ENCODE measurements at places on chromosomes 3 and 15.
A peak's percentile ranks its signal among the peaks of the same experiment; 100 is the strongest.

DNA sequence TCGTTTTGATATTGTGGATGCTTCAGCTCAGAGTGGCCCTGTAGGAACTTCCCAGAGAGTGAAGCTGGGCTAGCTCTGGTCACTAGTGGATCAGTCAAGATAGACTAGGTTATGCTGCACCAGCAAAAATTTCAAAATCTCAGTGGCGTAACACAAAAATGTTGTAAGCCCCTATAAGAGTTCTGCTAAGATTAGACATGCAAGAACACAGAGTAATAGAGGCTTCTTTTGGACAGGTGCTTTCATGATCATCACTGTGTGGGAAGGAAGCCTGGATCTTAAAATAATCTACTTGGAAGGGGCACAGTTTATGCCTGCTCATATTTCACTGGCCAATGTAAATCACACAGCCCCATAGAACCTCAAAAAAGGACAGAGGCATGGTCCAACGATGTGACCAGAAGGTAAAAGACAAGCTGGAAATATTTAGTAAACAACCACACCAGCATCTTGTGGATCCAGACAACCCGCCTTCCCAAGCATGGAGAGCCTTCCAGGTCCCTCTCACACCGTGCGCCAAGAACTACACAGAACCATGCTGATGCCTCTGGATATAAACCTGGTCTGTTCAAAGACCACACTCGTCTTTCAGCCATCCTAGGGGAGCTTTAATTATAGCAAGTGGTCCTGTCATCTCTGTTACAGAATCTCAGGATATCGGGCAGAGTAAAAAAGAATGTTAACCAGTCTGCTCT lies 554.3 kb downstream of the EPHB1 start:
- no peak for DNase-seq

- no peak for DNase-seq
Measured at GRCh38 chr15:79872358-79873017, 24.3 kb downstream of the MTHFS start.

DNA sequence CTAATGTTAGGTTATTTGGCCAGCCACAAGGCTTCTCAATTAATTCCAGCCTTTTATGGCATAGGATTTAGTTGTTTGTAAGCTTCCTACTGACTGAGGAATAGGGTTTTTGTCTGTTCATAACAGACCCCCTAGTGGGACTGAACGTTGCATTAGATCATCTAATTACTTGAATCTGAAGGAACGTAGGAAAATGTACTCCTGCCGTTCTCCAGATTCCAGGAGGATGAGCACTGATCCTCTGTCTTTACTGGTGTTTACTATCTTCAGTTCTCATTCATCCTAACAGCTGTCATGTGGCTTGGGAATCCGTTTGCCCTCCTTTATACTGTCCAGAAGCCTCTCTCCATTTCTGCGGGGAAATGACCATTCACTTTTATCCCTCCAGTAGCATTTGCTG lies 52.7 kb downstream of the RAD54L2 start:
- no peak for DNase-seq

- no peak for DNase-seq
Measured at GRCh38 chr3:160801386-160802118, 45.5 kb downstream of the PPM1L start.

GRCh38 chr15:73321496-73322450 lies 47.0 kb downstream of the HCN4 start:
- peak; percentile 59 for DNase-seq

DNA sequence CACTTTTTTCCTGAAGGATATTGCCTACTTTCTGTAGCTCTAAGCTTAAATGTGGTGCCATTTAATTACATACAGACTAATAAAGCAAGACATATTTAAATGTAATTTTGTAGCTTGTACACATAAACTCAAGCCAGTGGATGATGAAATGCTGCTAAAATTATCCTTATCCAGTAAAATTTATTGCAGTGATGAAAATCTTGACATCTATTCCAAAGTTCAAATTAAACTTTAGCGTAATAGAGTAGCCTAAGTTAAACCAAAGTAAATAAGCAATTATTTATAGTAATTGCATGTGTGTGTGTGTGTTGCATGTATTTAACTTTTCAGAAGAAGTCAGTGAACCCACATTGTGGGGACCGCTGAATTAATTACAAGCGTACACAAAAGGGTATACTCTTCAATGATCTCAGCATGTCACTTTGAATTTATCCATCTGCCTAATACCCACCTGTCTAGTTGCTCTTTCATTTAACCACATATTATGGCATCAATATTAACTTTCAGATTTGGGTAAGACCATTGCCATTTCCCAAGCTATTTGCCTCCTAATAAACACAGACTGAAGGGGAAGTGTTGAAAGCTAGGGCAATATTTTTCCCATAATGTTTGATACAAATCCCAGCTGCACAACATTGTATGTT lies 85.0 kb downstream of the MECOM start:
- DNase-seq = no peak

GRCh38 chr3:157159037-157159761 lies 748 bp downstream of the CCNL1 start:
- DNase-seq = no peak

DNA sequence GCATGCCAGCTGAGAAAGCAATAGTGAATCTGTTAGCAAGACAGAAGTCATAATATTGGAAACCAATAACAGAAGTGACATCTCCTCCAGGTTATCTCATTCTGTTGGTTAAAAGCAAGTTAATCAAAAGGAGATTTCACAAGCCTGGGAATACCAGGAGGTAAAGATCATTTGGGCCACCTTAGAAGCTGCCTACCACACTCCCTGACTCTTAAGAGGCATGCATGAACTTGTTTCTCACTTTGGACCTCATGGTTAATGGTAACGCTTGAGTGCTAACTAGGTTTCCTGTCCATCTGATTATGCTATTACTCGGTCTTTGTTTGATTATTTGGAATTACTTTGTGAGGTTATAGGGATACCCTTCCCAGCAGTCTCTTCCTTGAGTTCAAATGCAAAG lies 650.8 kb upstream of the SGO1 start:
- no peak for DNase-seq

DNA sequence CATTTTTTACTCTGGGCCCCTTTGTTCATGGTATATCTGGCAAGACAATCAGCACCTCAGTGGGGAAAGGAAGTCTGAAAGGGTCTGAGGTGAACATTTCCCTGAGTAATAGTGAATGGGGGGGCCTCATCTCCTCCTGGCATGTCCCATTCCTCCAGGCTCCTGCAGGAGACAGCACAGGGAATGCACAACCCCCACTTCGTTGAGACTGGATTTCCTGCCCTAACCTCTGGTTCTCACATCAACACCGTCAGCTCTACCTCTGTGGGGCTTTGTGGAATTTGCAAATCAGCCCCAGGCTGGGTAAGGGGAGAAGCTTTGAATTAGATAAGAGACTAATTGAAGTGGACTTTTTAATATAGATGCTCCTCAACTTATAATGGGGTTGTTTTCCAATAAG lies 168.3 kb upstream of the TRIM42 start:
- DNase-seq = no peak

DNA sequence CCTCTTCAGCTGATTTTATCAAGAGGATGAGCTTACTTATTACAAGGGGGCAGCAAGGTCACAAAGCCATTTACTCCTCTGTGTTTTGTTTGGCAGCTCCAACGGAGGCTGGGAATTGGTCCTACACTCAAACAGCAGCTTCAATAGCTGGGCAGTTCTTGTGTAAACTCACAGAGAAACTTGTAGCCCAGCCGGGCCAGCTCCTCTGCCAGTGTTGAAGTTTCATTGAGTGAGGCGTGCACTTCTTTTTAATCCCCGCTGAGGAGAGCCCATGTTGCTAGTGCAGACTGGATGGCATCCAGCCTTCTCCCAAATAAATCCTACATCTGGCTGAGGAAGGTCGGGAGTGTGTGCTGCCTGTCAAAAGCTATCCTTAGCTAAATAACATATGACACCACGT lies 59.5 kb downstream of the BFSP2 start:
- no peak for DNase-seq

DNA sequence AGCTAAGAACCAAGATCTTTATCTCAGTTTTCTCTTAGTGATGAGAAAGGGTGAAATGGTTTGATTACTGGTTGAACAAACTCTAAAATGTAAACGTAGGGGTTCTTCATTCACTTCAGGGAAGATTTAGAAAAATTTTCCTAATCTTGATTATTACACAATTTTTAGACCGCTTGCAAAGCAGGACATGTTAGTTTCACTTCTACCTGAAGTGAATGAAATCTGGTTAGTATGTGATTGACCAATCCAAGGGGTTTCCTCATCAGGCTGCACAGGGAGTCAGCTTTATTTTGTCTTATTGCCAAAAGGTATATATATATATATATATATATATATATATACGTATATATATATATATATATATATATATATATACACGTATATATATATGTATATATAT lies 740.4 kb downstream of the TUSC7 start:
- DNase-seq = no peak

GRCh38 chr3:1263121-1263520 lies 170.3 kb downstream of the CNTN6 start:
- DNase-seq = no peak

GRCh38 chr3:51942603-51943450 lies 664 bp downstream of the PARP3 start:
- peak; percentile 90 for DNase-seq
